AG09309 (cell line): ENCODE measurements at places on chromosomes 6 and 20.

- no peak for DNase-seq
Measured at GRCh38 chr6:148727104-148727503, 19.7 kb upstream of the UST start.

DNA sequence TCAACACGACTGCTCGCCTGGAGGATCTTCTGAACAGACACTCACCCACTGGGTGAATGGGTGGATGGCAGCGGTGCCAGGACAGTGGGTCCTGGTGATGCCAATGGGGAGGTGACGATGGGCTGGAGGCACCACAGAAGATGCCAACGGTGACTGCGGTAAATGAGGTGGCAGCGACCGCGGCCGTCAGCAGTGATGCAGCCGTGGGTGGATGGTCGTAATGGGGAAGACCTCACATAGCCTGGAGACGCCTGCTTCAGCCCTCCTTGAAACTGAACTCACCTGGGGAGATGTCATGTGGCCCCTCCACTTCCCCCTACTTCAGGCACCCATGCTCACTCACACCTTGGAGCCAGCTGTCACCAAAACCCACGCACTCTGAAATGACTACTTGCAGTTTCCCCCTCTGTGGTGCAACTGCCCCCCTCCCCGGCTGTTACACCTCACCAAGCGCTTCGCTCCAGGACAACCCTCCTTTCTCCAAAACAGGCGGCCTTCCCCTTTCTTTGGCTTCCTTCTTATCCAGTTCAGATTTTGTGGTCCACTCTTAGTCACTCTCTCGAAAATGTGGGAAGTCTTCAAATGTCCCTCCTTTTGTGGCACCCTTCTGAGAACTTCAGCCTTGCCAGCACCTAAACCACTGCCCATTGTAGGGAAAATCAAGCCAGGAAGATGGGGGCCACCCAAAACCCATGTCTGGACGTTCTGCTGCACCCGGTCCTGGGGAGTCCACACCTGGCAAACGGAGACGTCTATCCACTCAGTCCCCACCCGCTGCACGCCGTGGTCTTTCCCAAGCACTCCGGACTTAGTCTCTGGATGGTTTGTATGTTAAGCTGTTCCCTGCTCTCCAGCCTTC lies 10.4 kb upstream of the ABHD16B start:
- no peak for DNase-seq

GRCh38 chr20:50569864-50570836 lies 60.0 kb downstream of the PTPN1 start:
- no peak for DNase-seq

DNA sequence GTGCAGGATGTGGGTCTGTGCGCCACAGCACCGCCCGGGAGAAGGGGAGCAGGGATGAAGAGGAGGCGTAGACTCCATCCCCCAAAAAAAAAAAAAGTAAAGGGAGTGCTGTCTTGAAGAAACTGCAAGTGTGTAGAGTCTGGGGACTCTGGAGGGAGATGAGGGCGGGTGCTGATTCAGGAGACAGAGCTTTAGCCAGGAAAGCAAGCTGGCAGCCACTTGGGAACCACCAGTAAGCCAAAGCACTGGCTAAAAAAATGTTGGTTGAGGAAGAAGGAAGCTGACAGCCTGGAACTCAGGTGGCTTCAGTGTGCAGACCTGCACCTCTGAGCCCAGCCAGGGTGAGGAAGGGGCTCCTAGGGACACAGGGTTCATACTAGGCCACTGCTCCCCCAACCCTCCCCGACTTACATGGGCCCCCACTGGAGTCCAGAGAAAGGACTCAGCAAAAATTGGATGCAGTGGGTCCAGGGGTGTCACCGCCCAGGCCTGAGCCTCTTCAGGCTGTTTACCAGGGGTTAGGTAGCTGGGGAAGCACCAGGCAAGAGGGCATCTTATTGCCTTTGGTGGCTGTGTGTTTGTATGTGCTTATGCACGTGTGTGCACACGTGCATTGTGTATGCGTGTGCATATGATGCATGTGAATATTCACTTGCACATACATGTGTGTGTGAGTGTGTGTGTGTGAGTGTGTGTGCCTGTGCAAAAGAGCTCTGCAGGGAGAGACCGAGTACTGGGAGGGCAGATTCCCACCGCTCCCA lies 153.5 kb upstream of the MLN start:
- no peak for DNase-seq

GRCh38 chr6:33170176-33171015 lies 21.9 kb downstream of the COL11A2 start:
- no peak for DNase-seq

- DNase-seq, result no peak
Measured at GRCh38 chr6:113857556-113858479, 673 bp downstream of the MARCKS start.

- DNase-seq, result no peak
Measured at GRCh38 chr6:162179196-162179951, 548.2 kb downstream of the PRKN start.

DNA sequence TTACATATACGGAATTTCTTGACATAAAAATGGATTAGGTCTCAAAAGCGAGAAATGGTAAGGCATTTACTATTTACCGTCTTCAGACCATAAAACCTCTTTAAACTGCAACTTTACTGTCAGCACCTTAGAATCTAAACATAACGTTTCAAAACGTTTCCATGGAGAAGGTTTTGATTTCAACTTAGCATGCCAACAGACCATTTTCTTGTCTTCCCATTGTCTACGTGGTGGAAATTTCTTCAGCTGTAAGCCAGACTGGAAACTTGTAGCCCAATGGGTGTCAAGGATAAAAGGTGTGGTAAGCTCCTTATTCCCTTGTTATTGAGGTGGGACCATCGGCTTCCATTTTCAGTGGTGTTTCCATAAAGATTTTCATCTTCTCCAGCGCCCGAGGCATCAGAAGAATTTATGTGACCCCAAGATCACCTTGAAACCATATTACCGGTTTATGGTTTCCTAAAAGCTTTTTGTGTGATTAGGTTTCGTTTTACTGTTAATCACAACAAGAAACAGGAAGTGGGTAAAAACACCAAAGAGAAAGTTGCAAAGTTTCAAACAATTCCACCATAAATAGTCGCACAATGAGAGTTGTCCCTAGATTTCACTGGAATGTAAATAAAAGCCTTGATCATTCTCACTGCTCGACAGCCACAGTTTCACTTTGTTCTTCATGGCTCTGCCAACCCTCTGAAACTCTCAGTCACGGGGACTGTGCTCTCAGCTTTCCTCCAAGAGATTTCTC lies 63.0 kb upstream of the CD2AP start:
- peak; percentile 25 for DNase-seq

DNA sequence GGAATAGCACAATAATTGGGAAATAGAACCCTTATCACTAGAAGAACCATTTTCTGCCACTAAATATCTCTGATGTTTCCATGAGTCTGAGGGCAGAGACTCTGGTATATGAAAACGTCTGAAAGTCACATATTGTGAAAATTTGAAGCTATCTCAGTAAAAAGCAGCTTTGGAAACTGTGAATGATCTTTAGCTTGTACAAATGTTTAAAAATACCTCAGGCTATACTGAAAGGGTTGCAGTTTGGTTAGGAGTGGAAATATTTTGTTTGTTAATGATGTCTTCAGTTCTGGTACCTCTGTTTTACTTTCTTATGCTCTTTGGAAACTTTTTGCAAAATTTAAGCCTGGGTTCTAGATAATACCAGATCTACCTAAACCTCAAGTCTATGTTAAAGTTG lies 135.0 kb downstream of the SLC16A10 start:
- DNase-seq, result no peak

DNA sequence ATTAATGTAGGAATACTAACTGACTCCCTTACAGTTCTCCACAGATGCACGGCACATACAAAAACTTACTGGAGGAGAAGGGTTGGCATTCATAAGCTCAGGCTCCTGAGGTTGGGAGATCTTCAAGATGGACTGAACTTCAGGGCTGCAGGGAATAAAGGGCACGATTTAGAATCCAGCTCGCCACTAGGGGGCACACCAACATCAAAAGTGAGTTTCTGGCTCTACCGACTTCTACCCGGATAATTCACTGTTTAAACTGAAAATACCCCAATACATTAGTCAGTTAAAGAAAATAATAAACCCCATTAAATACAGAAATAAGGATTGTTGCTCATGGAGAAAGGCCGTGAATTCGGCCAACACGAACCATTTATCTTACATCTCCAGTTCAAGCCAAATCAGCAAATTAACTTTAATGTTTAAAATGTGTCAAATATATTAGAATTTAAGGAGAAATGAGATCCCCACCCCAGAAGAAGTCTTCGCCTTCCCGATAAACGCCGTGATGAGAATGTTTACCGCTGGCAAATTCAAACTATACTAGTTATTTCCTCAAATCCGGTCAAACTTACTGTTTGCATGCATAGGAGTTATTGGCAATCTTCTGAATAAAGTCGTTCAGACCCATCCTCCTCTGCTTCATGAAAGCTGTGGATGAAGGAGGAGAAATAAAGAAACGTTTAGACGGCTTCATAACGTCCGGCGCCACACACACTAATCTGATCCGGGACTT lies 121.7 kb upstream of the SLC2A12 start:
- peak; percentile 66 for DNase-seq
